ENCODE measurements at places on chromosomes 3 and 15. TPM values are rescaled to one million over a fixed set of nuclear protein-coding genes. Genes with fewer than 3 reads are reported as not detected.

DNA sequence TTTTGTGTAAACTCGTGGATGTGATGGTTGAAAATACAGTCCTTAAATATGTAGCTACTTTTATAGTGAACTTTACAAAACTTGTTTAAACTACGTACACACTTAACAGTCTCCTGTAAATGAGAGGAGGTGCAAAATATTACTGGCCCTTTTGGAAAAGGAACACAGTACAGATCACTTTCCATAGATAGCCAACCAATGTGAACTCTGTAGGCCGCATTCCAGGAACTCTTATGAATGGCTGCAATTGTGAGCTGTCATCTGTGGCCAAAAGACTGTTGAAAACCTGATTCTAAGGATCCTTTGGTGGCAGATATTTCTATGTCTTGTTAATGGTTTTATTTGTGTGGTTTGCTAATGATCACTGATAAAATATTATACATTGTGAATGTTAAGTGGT, 6.2 kb downstream of the TSC22D2 start:
- no peak for DNase-seq

DNA sequence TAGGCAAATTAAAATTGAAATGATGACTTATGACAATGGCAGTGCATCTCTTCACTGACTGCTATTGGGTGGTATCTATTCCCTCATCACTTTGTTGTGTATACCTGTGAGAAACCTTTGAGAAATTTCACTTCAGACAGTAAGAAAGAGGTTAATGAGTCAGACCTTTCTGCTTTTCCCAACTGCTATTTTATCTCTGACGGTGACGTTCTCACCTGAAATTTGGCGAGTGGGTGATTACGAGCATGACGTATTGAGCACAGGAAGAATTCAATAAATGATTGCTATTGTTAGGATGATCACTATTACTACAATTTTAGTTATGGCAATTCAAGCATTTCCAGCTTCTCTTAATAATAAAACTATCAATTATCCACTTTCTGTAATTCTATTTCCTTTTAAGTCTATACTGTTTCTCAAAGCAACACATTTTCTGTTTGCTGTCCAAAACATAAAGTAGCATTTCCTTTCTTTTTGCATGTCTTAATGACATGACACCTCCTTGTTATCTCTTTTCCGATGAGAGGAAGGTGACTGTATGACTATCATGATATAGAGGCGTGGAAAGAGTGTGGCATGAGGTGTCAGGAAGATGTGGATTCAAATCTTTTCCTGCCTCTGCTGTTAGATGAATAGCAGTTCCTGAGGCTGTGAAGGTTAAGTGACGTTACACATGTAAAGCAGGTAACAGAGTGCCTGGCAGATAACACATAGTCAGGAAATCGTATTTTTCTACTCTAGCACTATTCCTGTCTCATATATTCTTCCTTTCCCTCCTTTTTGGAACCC, 504.9 kb upstream of the SEMA6D start:
- DNase-seq: no peak

Gene MUSTN1
- total RNA-seq: 0.44 TPM

Gene WDR49
- total RNA-seq: 0.34 TPM

Gene CDC25A
- total RNA-seq: 19.6 TPM

Gene CIDEC
- not detected for total RNA-seq

Gene CYP8B1
- 0.12 TPM for total RNA-seq

Gene TMEM44
- total RNA-seq: 30.3 TPM

DNA sequence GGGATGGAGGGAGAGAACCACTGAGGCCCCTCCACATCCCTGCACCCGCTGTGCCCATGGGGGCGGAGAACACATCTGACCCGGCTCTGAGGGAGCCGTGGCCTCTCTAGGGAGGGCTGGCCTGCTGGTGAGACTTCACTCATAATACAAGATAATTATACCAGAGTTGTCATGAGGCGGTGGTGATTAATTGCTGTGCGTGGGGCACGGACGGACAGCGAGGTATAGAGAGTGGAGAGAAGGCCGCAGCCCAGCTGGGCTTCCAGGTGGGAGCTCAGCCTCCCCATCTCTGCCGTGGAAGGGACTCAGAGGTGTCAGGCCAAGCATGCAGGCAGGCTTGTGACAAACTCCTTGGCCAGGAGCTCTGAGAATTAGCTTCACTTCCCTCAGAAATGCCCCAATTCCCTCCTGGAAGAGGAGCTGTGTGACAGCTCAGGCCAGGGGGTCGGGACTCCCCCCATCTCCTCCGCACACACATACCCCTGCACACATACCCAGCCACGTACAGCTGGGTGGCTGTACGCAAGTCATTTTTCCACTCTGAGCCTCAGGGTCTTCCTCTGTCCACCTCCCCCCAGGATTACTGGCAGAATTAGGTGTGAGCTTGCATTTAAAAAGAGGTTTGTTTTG, 6.0 kb upstream of the GATA2 start:
- no peak for DNase-seq

GRCh38 chr3:69763458-69763857, 24.2 kb downstream of the MITF start:
- DNase-seq: no peak

DNA sequence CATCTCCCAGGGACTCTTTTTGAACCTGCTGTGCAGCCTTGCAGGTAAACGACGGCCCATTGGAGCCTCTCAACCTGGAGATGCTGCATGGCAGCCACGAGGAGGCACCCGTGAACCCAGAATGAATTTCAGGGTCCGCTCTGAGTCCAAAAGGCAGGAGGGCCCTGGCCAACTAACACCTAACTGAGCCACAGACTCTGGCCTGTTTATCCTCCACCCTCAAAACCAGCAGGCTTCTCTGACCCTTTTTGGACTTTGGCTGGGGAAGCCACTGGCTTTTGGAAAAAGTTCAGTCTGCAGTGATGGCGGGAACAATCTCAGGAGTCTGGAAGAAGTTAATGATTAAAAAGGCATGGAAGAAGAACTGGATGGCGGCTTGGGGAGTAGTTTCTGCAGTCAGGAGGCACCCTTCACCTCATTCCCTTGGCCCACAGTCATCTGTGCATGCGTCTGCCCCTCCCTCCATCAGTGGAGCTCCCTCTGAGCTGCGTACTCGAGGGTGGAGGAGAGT, 4.1 kb downstream of the PXYLP1 start:
- no peak for DNase-seq

Gene IQSEC1
- total RNA-seq: 28.1 TPM

Gene RBM5
- 89.1 TPM for total RNA-seq
